Natural killer cell (primary cell): ENCODE measurements at places on chromosomes 4 and X.

DNA sequence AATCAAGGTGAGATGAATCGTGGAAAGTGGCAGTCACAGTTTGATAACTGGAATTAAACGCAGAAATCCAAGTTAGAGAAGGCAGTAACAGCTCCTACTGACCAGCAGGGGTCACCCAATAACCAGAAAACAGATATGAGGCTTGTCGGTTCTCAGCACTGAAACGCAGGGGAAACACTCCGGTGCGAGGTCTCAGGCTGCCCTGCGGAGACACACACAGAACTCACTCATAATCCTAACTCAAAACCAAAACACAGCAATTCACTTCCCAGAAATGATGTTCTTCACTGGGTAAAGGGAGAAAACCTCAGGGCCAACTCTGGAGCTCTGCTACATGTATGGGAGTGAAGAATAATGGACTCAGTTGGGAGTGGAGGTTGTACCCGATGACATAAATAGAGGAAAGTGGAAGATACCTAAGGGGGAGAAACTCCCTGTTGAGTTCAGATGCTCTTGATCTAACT is 384.4 kb downstream of the RAPGEF2 start:
- no peak for DNase-seq

DNA sequence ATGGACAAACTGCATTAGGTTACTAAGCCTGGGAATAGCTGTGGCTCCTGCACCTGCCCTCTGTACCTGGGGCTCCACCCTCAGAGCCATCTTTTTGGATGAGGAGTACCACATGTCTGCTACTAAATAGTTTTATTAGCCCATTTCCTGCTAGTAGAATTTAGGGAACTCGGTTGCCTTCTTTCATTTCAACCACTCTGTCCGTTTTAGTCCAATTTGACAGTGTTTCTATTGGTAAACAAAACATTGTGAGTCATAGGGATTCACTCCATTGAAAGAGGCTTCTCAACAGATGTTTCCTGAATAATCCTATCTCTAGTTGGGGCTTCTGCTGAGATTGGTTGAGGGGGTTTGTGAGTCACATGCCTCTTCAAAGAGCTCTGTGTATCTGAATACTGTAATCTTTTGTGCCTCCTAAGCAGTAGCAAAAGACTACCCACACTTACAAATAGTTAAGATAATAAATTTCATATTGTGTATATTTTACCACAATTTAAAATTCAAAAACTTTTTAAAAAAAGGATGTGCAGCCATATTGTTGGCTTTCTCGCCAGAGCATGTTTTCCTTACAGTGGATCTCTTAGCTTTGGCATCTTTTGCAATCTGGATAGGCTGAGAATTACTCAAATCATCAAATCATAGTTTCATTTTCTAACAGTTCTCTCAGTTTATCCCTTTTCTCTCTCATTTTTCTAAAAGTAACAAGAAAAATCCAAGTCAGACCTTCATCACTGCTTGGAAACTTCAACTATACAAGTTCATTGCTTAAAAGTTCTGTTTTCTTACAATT is 9.9 kb downstream of the FAM200B start:
- no peak for DNase-seq

DNA sequence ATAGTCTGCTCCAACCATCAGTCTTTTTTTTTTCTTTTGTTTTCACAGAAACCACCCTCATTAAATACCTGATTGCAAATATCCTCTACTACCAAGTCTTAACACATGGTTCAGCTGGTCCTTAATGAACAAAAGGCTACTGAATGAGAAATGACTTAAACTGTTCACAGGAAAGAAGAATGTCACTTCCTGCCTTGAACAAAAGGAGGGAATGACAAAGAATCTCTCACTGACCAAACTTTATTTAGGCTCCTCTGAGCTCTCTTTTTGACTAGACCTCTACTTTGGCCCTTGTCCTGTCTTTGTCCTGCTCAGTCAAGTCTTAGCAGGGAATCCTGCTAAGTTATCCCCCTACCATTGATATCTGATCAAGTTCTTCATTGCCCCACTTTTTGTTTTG is 31.8 kb upstream of the GJB1 start:
- DNase-seq: no peak

- no peak for DNase-seq
Measured at GRCh38 chr4:164482758-164483157, 271.2 kb upstream of the SMIM31 start.
